SW480 (cell line): ENCODE measurements at places on chromosomes 1 and 21.

GRCh38 chr1:85581802-85582686 is 1.5 kb downstream of the CCN1 start:
- DNase-seq, result no peak

DNA sequence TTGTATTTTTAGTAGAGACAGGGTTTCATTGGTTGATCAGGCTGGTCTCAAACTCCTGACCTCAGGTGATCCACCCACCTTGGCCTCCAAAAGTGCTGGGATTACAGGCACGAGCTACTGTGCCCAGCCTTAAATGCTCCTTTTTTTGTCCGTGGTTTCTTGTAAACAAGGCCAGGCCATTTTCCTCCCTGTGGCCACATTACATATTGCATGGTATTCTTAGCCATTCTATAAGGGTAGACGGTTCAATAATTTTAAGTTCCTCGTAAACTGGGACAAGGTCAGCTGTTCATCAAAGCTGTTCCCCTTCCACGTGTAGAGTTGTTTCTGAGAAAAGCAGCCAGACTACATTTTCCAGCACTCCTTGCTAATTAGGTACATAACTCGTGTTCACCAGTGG is 10.3 kb upstream of the LUZP1 start:
- no peak for DNase-seq

DNA sequence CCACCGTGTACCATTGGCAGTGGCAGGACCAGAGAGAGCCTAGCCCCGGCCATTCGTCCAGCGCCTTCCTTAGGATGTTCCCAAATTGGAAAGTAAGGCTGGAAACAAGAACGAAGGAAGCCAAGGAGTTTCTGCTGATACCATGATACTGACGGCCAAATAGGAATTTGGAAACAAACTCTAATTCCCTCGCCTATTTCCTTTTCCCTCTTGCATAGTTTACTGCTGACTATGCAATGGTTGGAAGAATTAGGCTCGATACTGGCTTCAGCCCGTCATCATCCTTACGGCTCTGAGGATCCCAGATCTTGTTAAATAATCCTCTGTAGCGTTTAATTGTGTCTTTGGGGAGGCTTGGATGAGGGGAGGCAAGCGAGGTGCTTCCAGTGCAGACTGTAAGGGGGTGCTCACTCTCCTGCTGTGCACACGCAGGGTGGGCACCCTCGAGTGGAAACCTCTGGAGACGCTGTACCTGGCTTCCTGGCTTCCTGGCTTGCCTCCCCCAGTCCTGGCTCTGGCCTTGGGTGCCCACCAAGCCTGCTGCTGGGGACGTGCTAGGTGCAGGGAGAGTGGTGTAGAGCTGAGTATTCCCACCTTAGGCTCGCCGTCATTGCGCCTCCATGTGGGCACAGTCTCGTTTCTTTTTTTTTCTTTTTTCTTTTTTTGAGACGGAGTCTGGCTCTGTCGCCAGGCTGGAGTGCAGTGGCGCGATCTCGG is 27.4 kb upstream of the CAMTA1 start:
- no peak for DNase-seq

DNA sequence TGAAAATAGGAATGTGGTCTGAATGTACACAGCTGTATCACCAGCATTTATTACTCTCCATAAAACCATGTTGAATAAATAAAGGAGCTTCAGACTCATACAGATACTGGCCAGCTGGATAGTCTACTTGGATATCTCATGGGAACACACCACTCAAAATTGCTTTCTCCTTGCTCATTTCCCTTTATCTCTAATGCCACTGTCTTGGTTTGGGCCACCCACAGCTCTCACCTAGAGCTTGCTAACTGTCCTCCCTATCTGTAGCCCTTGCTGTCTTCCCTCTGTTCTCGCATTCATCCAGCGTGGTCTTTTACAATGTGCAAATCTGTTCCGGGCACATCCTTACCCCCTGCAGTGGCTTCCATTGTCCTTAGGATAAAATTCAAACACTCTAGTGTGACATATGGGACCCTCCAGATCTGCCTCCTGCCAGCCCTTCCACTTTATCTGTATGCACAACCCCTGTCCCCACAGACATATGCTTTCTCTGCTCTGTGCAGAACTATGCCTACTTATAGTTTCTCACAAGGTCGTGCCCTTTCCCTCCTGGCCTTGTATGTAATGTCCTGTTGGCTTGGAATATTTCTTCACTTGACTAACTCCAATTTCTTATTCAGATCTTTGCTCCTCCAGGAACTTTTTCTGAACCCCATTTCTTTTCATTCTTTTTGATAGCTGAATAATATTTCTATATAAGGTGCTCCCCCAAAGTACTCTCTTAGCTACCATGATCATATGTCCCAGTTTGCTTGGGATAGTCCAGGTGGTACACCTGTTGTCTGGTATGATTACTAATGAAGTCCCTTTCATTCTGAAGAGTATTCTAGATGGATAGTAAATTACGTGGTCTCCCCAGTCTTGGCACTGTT is 2.9 kb downstream of the FLVCR1 start:
- peak; percentile 8 for DNase-seq

GRCh38 chr1:156065212-156065611 is 4.3 kb downstream of the RAB25 start:
- no peak for DNase-seq

DNA sequence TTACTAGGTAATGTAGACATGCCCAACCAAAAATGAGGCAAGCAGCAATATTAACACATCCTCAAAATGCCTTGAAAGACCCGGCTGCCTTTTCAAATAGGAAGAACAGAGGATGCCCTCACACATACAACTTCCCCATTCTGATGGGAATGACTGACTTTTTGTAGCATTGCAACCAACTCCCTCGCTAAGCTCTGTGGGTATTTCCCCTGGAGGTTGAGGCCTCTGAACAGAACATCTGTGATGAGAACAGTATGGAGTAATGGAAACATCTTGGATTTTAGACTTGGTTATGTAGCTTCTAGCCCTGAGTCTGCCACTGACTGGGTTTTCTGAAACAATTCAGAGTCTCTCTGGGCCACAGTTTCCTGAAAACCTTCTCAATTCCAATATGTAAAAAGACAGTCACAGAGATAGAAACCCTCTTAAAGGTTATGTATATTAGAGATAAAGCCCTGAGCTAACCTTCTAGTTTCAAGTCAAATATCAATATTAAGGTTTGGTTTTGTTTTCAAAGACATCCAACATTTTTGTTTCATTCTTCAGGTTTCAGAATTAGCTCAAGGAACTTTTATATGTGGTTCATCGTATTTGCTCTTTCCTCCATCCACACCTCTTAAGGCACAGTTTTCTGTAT is 311.5 kb downstream of the SETD4 start:
- no peak for DNase-seq

GRCh38 chr21:31696424-31696823 is 35.5 kb downstream of the SCAF4 start:
- no peak for DNase-seq

DNA sequence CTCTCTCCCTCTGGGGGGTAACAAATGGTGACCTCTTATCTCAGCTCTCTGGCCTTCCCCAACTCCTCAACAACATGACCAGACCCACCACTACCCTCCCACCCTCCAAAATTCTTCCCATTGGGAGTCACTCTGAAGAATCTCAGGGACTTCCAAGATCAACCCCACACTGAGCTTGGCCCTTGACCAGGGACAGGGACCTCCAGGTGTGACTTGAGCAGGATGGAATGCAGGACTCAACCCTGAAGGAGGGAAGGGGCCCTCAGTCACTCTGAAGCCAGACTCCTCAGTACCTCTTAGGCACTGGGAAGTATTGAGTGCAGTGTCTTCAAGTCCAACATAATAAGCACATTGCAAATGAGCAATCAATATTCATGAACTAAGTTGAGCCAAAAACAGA is 1.9 kb downstream of the CASQ1 start:
- DNase-seq, result no peak

DNA sequence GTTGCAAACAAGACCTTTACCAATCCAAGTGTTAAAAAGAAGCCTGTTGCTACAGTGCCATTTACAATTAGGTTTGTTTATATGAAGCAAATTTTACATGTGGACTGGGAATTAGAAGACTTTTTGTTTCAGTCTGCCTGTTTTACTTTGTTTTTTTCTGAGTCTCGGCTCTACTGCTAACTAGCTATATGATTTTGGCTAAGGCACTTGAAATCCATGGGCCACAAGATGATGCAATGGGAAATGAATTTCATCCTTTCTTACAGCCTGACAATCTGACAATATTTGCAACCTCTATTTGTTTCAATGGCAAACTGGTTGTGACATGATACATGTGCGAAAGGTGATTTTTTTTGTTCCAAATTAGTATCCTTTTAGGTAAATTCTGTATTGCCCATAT is 3.7 kb upstream of the PEX11B start:
- no peak for DNase-seq

DNA sequence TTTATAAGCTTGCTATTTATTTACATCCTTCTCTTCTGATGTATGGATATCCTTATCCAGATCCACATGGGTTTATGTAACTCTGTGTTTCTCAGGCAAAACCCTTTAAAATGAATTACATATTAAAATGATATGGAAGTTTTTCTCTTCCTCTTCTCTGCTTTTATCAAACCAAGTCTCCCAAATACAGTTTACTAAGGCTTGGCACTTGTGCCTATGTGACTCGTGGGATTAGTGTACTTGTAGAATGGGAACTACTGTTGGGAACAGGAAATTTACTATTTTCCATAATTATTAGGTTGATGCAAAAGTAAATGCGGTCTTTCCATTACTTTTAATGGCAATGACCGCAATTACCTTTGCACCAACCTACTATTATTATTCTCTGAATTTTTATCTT is 14.8 kb downstream of the SIM2 start:
- no peak for DNase-seq

- no peak for DNase-seq
Observed at GRCh38 chr1:155166051-155166470, 7.0 kb downstream of the KRTCAP2 start.

DNA sequence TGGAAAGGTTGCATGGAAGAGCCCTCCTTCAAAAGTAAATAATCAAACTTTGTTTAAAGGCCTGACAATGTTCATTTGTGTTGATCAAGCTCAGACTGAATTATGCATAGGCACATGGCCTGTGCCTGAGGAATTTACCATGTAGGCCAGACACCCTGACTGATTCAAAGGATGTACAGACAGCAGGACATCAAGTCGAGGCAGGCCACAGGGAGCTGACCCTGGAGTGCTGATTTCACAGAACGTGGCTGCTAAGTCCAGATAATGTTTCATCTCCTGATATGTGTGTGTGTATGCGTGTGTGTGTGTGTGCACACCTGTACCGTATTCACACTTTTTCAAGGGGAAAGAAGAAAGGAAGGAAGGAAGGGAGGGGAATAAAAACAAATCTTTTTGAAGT is 34.1 kb downstream of the NAV1 start:
- no peak for DNase-seq

DNA sequence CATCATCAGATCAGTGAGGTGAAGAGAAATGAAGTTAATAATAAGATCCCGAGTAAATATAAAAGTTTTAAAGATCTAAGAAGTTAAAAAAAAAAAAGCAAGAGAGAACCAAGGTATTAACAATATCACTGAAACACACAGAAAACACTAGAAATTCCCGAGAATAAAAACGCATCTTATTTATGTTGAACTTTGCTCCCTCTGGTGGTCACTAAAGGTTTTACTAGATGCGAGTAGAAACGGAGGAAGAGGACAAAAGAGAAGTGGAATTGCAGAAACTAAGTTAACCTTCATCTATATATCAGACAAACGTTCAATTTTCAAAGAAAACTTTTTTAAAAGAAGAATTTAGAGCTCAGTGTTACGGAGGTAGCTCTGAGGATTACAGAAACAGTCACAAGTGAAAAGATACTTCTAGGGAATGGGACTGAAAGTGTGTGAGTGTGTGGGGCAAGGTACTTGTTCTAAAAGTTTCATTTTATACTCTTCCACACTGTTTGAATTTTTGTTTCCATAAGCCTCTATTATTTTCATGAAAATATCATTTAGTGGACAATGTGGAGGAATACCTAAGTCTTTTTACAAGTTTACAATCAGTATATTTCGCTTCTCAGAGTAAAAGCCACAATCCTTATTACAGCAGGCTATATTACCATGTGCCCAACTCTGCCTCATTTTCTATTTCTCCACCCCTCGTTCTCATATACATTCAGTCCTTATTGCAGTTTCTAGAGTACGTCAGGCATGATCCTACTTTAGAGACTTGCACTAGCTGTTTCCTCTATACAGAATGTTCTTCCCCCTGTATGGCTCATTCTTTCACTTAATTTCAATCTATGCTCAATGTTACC is 19.7 kb downstream of the ACBD6 start:
- peak; percentile 34 for DNase-seq

- no peak for DNase-seq
Observed at GRCh38 chr1:197736685-197737084, 38.6 kb downstream of the DENND1B start.

GRCh38 chr1:163068716-163069115 is 445 bp upstream of the RGS4 start:
- no peak for DNase-seq

DNA sequence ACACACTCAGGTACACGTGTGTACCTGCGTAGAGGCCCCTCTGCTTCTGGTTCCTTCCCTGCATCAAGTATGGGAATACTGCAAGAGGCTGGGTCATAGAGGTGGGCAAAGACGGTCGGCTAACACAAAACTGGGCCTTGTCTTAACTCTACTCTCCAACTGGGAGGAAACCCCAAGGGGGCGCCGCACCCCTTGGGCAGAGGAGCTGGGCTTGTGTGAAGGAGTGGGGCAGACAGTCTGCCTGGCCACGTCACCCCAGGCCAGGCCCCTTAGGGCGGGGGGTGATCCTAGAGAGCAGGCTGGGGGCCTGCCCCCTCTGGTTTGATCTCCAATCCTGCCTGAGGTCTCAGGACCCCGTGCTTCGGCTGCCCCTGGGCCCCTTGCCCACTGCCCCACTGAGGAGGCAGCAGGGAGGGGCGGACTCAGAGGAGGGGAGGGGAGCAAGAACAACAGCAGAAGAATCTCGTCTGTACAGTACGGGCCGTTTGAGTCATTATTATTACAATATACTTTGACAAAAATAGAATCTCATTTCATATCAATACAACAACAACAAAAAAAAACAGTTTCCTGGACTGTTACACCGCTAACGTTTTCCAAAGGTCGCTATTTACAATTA is 34.7 kb downstream of the MEF2D start:
- DNase-seq, result no peak

DNA sequence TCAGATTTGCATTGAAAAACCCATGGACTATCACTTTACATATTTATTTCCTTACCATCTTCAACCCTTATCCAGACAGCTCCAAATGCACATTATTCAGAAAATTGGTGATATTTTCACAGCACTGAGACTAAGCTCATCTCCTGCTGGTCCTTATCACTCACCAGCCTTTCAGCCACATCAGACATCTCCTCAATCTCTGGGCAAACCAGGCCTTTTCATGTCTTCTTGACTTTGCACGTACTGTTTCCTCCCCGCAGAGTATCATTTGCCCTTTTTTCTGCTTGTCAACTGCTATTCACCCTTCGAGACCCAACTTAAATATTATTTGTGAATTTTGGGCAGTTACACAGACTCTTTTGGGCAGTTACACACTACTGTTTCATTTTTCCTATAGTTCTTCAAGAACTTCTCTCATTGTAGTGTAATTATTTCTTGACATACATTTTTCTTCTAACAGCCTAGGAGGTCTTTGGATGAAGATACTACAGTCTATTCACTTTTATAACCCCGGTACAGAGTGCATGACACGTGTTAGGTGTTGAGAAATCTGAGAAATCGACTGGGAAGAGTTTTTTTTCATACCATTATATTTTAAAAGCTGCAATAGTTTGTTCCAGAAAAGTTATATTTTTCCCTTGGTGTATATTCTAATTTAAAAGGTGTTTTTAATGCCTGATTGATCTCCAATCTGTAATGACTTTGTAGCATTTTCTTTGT is 98.0 kb downstream of the FGGY start:
- no peak for DNase-seq

- peak; percentile 29 for DNase-seq
Observed at GRCh38 chr1:235018720-235019444, 109.8 kb downstream of the TOMM20 start.

GRCh38 chr1:109579491-109579890 is 31.1 kb downstream of the GNAI3 start:
- DNase-seq, result no peak
